NAMALWA (cell line): ENCODE measurements at places on chromosomes 11 and 22.

GRCh38 chr11:23288003-23288783, 427.9 kb upstream of the CCDC179 start:
- DNase-seq: no peak

DNA sequence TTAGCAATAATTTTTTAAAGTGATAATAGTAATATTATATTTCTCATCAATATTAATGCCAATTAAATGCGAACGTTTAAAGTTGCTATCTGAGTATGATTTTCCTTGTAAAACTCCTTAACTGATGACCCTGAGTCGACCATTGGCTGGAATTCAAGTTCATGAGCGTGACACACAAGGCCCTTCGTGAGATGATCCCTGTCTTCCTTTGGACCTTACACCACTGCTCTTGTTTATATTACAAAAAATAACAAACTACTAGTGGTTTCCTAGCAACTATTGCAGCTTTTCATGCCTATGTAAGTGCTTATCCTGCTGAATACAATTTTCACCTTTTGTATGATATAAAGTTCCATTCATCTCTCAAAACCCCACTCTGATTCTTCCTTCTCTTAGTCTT, 752.9 kb downstream of the CNTN5 start:
- DNase-seq: no peak

GRCh38 chr22:45155050-45155840, 8.5 kb upstream of the NUP50 start:
- no peak for DNase-seq

GRCh38 chr11:108916290-108916689, 251.4 kb downstream of the DDX10 start:
- no peak for DNase-seq

DNA sequence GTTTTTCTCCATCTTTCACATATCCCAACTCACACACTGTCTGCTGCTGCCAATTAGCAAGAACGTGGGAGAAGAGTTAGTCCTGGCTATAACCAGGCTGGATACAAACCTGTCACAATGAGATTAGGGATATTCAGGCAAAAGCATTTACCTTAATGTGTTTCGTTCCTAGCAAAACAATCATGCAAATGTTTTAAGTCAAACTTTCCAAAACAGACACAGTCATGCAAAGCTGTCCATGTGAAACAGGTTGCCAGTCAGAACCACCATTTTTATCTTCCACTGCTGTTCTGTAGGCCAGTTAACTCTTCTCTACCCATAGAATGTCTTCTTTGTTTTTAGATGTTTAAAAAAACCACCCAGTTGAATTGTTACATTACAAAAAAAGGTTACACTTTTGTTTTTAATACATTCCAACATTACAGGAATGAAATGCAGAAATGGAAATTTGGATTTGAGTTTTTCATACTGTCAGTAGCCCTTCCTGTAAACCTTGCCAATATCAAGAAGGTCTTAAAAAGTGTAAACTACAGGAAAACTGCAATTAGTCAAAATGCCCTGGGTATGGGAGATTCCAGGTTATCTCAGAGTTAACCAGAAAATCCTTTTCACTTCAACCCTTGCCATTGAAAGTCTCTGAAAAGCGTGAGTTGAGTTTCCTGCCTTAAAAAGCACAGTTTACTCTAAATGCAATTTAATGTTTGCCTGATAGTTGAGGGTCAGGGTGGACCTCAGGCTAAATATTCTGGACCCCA, 34.2 kb upstream of the LDLRAD3 start:
- no peak for DNase-seq

- no peak for DNase-seq
These were observed 12.5 kb downstream of the RAC2 start for GRCh38 chr22:37231406-37232139.

- no peak for DNase-seq
These were observed 243.7 kb downstream of the KIRREL3 start for GRCh38 chr11:126756855-126757254.

DNA sequence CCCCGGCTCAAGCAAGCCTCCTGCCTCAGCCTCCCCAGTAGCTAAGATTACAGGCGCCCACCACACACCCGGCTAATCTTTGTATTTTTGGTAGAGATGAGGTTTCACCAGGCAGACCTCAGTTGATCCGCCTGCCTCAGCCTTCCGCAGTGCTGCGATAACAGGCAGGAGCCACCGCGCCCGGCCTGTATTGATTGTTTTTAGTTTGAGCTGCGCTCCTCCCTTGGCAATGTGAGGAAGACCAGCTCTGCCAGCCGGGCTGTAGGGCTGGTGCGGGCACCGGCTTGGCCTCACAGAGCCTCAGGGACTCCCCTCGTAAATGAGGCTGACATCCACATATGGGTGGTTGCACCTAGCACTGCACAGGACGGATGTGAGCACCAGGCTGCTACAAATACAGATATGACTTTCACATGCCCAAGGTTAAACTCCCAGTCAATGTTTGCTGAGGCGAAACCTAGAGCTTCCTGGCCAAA, 7.5 kb upstream of the SLC2A11 start:
- no peak for DNase-seq

- peak; percentile 32 for DNase-seq
These were observed 102.6 kb downstream of the RELT start for GRCh38 chr11:73478737-73479347.

- peak; percentile 84 for DNase-seq
These were observed 8.8 kb upstream of the CUL5 start for GRCh38 chr11:107999759-108000455.

GRCh38 chr11:44241851-44242250, 68.1 kb downstream of the ALX4 start:
- no peak for DNase-seq

GRCh38 chr11:34160049-34160721, 54.8 kb downstream of the NAT10 start:
- no peak for DNase-seq

DNA sequence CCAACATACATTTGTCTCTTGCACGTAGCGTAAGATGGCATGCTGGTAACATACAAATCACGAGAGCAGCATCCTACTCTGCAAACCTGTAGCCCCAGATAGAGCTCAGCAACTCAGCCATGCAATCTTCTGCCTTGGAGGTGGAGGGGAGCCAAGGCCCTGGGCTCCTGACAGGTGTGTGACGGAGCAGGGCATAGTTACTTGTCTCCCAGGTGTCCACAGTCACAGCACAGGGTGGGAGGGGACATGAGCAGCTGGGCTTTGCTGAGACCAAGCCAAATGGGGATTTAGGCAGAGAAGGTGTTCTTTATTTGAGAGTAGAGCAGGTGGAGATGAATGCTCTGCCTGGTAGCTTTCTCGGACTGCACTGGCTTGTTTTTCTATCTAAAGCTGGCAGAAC, 111.7 kb downstream of the TEAD1 start:
- DNase-seq: no peak

GRCh38 chr11:77082838-77083565, 16.2 kb downstream of the CAPN5 start:
- no peak for DNase-seq

DNA sequence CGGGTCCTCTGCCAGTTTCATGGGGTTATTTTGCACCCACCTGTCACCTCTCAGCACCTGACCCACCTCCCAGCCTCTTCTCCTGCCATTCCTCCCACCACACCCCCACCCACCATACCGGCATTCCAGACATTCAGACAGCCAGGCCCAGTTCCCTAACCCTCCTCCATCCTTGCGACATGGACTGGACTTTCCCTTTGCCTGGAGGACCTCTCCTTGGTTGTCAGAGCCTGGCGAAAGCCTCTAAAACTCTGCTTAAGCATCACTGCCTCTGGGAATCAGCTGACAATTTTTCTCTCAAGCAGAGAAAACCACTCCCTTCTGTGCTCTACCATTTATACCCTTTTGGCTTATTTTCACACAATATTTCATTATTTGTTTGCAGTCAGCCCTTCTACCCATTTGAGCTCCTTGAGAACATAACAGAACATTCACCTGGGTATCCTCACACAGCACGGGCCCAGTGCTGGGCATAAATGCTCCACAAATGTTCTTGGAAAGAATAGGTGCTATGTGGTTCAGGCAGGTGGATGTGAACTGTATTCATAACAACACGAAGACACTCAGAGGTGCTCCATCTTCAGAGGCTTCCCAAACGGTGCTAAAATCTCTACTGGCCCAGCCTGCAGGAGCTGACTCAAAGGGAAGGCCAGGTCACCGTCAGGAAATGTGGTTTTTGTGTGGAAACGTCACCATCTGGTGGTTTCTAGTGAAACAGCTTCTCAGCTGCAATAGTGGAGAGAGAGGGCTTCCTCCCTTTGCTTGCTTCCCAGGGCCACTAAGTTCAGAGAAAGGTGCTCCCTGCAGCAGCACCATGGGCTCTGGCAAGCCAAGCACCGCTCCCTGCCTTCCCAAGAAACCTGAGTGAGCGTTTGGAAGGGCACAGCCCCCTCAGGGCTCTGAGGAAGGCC, 10.4 kb downstream of the SPATA19 start:
- peak; percentile 75 for DNase-seq

DNA sequence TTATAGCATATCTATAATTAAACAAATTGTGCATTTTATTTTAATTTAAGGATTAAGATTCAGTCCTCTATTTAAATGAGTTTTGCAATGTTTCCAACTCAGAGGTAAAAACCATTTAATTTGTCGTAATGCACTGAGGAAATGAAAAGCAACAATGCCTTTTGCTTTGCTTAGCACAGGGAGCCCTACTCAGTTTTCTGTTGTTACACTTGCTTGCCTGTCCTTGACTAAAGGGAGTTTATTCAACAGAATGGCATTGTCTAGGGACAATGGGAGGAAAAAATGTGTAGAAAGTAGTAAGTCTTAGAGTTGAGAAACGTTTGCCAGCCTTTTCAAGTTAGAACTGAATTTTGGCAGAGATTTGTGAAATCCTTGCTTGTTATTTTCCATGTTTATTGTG, 734.2 kb upstream of the ANO3 start:
- no peak for DNase-seq

GRCh38 chr11:122811721-122812120, 26.6 kb upstream of the CRTAM start:
- DNase-seq: no peak

- DNase-seq: no peak
These were observed 19.4 kb upstream of the IL17RA start for GRCh38 chr22:17065433-17065832.

DNA sequence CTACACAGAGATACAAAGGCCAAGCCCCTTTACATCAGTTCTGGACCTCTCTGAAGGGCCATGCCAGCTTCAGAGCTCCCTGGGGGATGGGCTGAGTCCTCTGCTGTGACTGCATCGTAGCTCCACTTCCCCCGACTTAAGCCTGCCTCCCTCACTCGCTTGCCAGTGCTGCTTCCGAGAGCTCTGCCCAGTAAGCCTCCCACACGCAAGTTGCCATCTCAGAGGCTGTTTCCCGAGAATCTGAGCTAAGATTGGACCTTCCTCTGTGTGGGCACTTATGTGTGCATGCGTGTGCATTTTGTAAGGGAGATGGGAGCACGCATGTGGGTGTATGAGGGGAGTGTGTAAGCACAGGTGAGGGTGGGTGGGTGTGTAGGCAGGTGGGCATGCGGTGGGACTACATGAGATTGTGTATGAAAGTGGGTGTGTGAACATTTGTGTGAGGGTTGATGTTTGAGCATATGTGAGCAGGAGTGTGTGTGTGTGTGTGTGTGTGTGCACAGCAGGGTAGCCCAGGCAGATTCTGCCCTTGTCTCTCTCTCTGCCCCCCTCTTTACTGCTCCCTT, 163.0 kb upstream of the SYT13 start:
- no peak for DNase-seq

DNA sequence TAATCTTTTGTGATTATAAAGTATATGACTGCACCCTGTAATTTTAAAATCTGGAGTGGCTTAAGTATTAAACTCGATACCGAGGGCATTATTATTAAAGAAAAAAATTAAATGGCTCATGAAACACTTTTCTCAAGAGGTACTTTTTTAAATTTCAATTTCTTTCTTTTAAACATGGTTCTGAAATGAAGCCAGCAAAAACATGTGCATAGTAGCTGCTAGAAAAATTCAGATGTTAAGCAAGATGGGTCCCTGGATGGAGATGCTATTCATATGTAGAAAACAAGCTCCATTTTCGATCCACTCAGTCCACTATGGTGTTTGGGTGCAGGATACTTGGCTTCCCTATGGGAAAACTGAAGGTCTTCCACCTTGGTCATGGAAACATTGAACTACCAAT, 189.5 kb downstream of the PGR start:
- DNase-seq: no peak

DNA sequence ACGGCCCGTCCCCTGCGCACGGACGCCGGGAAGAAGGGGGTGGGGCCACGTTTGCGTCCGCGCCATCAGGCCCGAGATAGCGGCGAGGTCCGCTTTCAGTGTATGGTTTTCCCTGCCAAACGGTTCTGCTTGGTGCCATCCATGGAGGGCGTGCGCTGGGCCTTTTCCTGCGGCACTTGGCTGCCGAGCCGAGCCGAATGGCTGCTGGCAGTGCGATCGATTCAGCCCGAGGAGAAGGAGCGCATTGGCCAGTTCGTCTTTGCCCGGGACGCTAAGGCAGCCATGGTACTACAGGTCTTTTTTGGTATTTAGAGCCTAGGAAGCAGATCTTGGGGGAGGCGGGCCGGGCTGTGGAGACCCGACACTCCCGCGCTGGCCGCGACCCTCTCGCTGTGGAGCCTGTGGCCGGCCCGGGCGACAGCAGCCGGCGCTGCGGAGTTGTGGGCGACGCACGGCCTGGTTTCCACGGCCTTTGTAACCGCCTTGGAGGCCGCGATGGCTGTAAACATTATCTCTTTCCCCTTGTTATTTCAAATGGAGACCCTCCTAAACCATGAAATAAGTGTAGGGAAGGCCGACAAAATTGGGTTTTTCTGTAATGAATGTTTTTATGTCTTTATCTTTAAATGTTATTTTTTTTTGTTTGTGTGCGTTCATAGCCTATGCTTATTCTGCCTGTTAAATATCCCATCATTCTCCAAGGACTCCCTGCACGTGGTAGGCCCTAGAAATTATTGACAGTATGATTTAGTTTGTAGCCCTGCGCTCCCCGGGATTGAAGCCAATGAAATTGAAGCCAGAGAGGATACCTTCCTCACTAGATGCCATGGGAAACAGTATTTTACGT, at the start of gene AASDHPPT:
Gene AASDHPPT (plus strand): TSS at position 54 of the 847 bp plus-strand sequence. CDS start 49 bp downstream, at position 103.
- no peak for DNase-seq

GRCh38 chr11:47860536-47860935, 12.4 kb upstream of the NUP160 start:
- DNase-seq: no peak

DNA sequence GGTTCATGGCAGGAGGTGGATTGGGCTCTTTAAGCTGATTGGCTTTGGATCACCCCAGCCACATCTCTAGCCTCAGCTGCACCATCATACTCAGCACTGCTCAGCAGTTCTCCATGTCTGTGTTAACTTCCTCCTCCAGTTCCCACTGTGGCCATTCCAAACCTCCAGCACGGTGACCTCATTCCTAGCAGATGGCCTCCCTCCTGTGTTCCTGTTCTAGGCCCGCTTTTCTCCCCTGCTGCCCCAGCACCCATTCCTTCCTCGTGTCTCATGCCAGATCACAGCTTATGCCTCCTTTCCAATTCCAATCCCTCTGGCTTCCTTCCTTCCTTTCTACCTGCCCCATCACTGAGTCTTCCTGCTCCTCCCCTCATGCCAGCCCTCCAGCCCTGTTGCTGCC, 96.1 kb downstream of the MICAL2 start:
- DNase-seq: no peak

GRCh38 chr11:102666331-102666957, 39.1 kb downstream of the MMP27 start:
- peak; percentile 72 for DNase-seq
